ENCODE measurements at places on chromosomes 7 and 10.
A peak's percentile ranks its signal among the peaks of the same experiment; 100 is the strongest.

- DNase-seq: no peak
Measured at GRCh38 chr10:49749144-49749543, 13.0 kb downstream of the OGDHL start.

GRCh38 chr7:12728192-12728538, 40.7 kb downstream of the ARL4A start:
- no peak for DNase-seq

DNA sequence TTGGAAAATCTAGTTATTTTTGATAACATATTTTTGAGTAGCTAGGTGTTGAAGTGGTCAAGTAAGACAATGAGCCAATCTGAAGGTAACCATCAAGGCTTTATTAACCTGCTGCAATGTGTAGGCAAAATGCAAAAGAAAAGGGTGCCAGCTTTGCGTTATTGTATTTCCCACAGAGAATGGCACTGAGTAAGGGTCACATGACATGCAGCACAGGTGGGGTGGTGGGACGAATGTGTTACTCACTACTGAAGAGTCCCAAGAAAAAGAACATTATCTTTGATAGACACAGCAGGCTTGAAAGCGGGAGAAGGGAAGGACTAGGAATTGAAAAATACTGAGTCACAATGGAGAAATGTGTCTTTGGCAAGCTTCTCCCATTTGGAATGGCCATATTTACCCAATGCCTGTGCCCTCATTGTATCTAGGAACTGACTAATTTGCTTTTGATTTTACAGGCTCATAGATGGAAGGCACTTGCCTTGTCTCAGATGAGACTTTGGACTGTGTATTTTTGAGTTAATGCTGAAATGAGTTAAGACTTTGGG, 898.6 kb upstream of the POT1 start:
- DNase-seq: no peak

- no peak for DNase-seq
Measured at GRCh38 chr10:70233939-70234300, 691 bp upstream of the PPA1 start.

GRCh38 chr7:119175911-119176627, 951.6 kb downstream of the ANKRD7 start:
- peak; percentile 4 for DNase-seq

DNA sequence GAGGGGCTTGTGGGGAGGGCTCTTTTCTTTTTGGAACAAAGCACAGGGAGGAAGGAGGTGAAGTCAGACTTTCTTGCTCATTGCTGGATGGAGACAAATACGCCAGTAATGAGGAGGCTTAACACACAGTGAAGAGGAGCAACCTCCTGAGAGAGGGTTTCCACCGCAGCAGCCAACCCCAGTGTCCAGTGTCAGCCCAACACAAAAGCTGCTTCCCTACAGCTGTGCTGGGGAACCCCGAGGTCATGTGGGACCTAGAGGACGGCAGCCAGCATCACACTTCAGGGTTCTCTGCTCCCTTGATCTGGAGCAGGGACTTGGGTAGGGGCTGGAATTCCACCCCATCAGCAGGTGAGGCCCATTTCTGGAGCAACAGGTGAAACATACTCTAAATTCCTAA, 7.7 kb downstream of the BLNK start:
- no peak for DNase-seq

GRCh38 chr7:69932034-69932628, 333.9 kb downstream of the AUTS2 start:
- no peak for DNase-seq

DNA sequence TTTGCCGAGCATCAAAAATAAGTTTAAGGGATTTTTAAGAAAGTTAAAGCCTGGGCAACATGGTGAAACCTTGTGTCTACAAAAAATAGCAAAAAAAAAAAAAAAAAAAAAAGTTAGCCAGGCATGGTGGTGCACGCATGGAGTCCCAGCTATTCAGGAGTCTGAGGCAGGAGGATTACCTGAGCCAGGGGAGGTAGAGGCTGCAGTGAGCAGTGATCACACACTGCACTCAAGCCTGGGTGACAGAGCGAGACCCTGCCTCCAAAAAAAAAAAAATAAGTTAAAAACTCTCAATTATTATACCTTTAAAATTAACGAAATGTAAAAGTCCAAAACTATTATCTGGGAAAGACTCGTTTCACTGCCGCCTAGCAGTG, 35.0 kb upstream of the DAGLB start:
- no peak for DNase-seq

GRCh38 chr7:130723784-130724183, 10.2 kb downstream of the KLF14 start:
- no peak for DNase-seq

DNA sequence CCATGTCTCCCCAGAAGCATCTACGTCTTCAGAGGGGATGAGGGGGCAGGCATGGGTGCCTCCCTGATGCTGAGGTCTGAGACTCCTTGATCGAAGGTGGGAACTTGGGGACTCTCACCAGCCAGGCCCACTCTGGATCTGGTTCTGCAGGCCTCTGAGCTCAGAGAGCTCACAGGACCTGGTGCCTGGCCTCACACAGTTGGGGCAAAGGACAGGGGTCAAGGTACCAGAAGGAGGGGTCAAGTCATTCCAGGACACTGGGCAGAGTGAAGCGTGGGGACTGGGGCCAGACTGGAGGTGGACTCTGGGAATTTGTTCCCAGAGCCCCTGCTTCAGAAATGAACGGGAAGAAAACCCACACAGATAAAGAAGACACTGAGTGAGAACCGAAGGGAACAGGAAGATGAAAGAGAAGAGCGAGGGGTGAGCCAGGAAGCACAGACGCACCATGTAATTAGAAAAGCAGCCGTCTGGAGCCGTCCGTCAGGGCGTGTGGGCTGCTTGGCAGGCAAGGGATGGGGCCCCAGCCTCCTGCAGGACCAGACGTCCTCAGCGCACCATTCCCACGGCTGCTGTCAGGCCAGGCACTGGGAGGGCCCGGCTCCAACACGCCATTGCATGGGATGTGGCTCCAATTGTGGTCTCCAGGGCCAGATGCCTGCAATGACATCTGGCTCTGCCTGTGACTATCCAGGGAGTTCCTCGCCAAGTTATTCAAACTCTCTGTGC, 47.7 kb downstream of the ZCCHC24 start:
- no peak for DNase-seq

DNA sequence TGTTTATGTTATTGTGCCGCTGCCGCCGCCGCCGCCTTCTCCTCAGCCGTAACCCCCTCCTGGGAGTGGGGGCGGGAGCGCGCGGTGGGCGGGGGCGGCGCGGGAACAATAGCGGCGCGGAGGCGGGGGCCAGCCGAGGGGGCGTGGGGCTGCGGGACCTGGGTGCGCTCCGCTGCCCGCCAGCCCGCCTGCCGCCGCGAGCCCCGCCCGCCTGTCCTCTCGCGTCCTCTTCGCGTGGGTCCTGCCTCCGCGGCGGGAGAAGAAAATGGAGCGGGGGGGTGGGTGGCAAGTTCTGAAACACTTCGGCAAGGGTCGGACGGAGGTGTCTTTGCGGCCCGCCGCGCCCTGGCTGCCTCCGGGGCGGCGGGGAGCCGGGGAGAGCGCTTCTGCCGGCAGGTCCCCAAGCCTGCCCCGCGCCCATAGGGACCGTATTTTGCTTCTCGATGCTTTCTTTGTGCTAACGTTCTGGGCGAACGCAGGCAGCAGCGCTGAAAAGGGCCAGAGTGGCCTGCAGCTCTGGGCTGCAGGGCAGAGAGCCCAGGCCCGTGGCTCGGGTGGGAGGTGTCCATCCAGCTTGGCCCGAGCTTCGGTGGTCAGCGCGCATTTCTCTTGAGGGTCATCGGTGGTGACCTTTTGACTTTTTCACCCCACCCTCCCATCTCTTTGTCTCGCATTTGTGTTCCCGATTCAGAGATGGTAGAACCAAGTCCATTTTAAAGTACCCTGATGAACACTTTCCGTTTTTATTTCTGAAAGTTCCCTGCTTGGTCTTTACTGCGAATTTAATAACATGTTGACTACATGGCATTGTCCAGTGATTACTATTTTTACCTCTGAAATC, 613 bp downstream of the MAPK8 start:
- peak; percentile 79 for DNase-seq

DNA sequence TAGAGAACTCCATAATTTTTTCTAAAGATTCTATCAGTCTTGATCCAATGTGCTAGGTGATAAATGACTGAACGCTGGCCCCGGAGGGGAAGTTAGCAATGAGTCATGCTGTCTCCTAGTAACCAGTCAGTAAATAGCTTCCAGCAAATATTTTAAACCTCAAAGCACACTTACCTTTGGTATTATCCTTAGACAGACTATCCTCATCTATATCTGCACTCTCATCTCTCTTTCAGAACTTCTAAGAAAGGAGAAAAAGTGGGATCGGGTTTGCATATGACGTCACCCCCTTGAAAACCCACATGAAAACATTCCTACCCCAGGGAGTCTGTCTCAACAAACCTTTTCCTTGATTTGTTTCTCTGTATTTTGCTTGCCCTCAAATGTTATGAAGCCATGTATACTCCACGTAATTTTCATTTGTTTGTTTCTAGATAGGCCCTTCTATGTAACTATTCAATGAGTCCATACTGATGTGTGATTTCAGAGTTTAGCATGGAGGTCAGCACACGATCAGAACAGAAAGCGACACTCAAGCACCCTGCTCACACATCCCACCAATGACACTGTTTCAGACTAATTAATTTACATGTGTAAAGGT, 174.9 kb upstream of the NRP1 start:
- DNase-seq: no peak

DNA sequence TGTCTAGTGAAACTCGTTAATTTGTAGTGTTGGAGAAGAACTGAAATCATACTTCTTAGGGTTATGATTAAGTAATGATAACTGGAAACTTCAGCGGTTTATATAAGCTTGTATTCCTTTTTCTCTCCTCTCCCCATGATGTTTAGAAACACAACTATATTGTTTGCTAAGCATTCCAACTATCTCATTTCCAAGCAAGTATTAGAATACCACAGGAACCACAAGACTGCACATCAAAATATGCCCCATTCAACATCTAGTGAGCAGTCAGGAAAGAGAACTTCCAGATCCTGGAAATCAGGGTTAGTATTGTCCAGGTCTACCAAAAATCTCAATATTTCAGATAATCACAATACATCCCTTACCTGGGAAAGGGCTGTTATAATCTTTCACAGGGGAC, 187.6 kb downstream of the CFTR start:
- DNase-seq: no peak

DNA sequence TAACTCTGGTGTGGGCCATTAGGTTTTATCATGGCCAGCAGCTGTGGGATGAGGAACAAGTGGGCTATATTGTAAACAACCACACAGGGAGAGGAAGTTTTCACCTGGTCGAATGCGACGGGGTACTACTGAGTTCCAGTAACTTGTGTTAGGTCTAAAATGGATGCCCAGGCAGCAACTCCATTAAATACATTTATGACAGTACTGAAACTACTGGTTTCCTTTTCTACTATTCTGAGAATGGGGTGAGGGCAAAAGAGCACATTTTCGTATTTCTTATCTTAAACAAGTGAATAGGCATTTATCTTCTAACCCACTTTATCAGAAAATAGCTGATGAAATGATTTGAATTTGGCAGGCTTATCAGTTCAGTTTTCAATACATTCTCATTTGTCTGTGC, 109.7 kb downstream of the C1GALT1 start:
- no peak for DNase-seq
